ENCODE measurements at places on chromosomes 2 and 18. TPM values are rescaled to one million over a fixed set of nuclear protein-coding genes. Genes with fewer than 3 reads are reported as not detected.

Gene ABCG8
- not detected for total RNA-seq

Gene NOSTRIN
- 30.0 TPM for total RNA-seq

Gene MTCL1
- 23.6 TPM for total RNA-seq

Gene ACADL
- total RNA-seq, result 10.6 TPM

DNA sequence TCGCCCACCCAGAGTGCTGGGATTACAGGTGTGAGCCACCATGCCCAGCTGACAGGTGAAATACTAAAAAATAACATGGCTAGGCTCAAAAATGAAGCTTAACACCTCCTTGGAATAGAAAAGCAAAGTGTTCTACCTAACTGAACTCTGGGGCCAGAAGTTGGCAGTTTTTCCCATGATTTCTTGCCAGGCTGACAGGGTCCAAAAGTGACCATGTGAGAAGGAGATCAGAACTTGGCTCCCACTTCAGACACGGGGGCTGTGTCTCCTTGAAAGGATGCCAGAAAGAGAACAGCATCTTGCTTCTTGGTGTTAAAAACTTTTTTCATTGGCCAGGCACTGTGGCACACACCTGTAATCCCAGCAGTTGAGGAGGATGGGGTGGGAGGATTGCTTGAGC is 47.0 kb downstream of the BMPR2 start:
- DNase-seq, result no peak

- no peak for DNase-seq
Observed at GRCh38 chr18:79378536-79379250, 17.0 kb upstream of the NFATC1 start.

GRCh38 chr2:98489486-98489885 is 44.8 kb downstream of the INPP4A start:
- DNase-seq, result no peak

DNA sequence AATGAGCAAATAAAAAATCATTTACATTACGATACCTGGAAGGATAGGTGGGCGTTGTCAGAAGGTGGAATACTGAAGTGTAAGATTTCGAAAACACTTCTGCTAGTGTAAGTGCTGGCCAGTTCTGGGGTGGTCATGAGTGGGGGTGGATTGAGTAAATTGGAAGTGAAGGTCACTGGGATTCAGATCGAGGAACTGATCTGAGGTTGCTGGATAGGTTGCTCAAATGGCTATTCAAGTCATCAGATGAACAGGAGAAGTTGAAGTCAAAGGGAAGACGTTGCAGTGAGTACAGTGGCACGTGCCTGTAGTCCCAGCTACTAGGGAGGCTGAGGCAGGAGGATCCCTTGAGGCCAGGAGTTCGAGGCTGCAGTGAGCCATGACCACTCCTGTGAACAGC is 95.7 kb downstream of the MALT1 start:
- no peak for DNase-seq

DNA sequence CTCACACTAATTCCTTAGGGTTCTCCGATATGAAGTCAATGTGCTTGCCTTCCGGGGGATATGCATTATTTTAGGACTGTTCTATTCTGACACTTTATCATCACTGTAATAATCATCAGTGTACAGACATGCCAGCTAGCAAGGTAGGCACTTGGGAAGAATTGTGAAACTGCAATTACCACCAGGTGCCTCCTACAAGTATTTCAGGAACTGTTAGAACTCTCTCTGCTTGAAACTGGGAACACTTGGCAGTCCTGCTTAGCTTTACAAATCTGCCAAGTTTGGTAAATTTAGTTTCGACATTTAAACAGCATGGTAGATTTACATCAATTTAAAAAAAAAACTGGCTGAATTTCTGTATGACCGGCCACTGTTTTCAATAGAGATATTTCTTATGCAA is 128.7 kb downstream of the SATB2 start:
- DNase-seq, result no peak

DNA sequence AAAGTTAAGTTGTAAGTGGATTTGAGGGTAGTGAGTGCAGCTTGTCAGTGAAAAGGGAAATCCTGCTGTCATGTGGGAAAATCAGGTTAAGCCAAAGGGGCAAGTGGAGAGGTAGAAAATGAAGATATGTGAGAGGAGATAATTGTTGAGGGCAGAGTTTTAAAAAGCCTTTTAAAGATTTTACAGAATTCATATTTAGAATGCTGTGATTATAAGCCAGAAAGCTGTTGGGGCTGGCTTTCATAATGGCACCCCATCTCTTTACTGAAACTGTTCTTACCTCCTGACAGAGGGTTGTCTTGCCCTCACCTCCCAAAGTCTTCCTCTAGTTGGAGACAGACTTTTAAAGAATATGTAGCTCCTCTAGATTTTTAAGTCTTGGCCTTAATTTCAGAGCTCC is 86.9 kb downstream of the MYO3B start:
- DNase-seq, result no peak

DNA sequence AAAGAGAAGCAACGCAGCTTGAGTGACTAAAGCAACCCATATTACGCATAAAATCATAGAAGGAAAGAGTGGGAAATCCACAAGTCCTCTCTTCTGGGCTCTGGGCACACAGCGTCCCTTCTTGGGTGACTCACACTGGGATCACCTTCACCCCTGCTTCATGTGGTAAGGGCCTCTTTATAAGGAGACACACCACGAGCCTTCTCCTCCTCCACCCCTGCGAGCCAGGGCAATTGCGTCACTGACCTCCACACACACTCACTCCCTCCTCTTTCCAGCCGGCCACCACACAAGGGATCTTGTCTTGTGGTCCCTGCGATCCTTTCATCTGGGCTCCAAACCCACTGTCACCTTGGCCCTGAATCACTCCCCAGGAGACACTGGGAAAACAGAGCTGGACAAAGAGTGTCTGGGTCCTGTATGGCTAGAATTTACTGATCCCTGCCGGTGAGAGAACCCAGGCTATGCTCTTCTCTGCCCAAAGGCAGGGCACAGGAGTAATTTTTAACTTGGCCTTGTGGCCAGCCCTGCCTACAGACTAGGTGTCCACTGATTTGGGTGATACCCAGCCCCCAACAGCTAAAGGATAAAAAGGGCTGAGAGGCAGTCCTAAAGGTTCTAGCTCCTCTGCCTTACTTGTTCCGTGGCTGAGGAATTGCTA is 35.3 kb downstream of the NHEJ1 start:
- DNase-seq, result no peak

Data from vagina (tissue), 2 donors.